Activated naive CD8-positive, alpha-beta T cell treated with anti-CD3 and anti-CD28 coated beads, Interleukin-2, amount 10 ng/mL, durations not matched to agents 7 days and 5 days (primary cell): ENCODE measurements at places on chromosomes 6 and 20. TPM values are rescaled to one million over a fixed set of nuclear protein-coding genes. Genes with fewer than 3 reads are reported as not detected.

Gene ADGRF1
- total RNA-seq: not detected

DNA sequence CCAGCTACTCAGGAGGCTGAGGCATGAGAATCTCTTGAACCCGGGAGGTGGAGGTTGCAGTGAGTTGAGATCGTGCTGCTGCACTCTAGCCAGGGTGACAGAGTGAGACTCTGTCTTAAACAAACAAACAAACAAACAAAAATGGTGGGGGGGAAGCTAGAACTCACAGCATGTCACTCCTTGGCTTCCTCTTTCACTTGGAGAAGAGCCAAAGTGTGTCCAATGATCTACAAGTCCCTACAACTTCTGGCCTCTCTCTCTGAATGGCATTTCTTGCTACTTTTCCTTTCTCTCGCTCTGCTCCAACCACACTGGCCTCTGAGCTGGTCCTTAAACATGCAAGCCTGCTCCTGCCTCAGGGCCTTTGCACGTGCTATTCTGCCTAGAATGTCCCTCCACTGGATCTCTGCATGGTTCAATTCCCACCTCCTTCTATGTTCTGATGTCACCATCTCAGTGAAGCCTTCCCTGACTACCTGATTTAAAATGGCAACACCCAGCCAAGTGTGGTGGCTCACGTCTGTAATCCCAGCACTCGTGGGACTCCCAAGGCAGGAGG is 8.1 kb downstream of the TLDC2 start:
- no peak for DNase-seq

- DNase-seq: no peak
Measured at GRCh38 chr6:91864911-91865310, 1278.0 kb upstream of the MAP3K7 start.

Gene SLC17A3
- 0.28 TPM for total RNA-seq

Gene SDCBP2
- 5.1 TPM for total RNA-seq

Gene WTAP
- total RNA-seq: 127 TPM

Gene PXDC1
- total RNA-seq: 0.33 TPM

GRCh38 chr6:104326173-104327001 is 533.3 kb downstream of the HACE1 start:
- no peak for DNase-seq

Gene BPI
- total RNA-seq: not detected

Gene HLA-DMA
- total RNA-seq: 32.1 TPM

- DNase-seq: no peak
Measured at GRCh38 chr6:152769159-152769558, 18.6 kb downstream of the VIP start.

Gene NT5DC1
- total RNA-seq: 36.3 TPM

DNA sequence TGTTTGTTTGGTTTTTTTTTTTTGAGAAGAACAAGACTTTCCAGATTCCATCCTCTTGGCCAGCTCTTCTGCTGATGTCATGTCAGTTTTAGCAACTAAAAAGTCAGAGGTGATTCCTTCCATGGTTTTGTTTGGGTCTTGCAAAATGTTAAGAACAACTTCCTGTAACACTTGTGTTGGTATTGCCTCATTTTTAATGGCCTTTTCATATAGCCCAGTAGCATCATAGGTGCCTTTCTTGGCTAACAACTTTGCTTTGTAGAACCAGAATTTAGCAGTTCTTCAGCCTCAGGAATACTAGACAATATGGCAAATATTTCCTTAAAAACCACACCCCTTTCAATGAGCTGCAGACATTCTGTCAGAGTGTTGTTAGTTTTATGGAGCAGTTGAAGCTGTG is 99.5 kb upstream of the SIRPG start:
- DNase-seq: no peak

DNA sequence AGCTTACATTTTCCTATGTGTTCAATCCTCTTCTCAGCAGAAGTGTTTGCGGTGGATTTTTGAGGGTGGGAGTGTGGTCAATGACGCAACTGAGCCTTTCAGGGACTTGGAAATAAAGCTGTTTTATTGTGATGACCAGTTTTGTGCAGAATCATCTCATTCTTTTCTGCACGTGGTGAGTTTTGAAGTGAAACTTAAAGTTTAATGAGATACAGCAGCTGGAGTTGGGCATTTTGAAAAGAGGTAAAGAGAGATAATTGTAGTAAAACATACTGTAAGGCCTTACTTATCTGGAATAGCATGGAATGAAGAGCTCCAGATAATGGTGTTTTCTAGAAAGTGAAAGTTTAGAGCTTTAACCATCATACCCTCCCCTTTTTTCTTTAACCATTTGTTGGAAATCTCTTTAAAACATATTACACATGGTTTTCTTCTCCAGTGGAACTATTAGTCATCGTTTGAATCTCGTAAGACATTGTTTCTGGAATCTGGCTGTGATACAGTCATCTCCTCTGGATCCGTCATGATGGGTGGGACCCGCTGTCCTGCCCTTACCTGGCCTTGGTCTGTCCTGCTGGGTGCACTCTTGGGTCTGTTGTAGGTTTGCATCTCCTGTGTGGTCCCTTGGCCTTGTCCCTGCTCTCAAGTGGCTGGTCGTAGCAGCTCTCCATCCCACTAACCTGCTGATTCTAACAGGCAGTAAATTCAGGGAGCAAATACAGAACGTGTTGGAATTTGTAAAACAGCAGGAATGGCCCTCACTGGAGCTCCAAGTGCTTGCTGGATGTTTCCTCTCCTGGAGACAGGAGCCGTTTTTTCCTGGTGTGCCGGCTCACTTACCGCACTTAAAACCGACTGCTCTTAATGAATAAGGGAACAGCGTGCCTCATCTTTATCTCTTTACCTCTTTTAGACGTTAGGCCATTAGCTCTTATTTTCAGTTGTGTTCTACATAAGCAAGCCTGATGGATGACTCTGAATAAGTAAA is 29.8 kb downstream of the UST start:
- DNase-seq: no peak

GRCh38 chr6:26030716-26031115 is 56.5 kb upstream of the HFE start:
- no peak for DNase-seq

Gene TMEM217
- 2.0 TPM for total RNA-seq

DNA sequence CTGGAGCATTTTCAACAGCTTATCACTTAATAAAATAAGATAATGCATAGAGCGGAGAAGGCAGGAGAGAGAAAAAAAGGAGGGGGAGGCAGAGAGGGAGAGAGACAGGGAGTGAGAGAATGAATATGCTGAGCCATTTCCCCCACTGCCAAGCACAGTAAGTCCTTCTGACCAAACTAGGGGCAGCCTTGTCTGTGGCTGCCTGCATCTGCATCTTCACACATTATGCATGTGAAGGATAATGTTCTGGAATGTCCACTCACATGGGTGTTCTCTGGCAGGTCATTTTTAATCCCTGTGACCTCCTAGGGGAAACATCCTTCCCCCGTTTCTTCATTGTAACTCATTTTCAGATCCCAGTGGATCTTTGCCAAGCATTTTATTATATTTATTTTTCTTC is 269.3 kb downstream of the FOXA2 start:
- DNase-seq: no peak

Gene SLC13A3
- total RNA-seq: 0.26 TPM

DNA sequence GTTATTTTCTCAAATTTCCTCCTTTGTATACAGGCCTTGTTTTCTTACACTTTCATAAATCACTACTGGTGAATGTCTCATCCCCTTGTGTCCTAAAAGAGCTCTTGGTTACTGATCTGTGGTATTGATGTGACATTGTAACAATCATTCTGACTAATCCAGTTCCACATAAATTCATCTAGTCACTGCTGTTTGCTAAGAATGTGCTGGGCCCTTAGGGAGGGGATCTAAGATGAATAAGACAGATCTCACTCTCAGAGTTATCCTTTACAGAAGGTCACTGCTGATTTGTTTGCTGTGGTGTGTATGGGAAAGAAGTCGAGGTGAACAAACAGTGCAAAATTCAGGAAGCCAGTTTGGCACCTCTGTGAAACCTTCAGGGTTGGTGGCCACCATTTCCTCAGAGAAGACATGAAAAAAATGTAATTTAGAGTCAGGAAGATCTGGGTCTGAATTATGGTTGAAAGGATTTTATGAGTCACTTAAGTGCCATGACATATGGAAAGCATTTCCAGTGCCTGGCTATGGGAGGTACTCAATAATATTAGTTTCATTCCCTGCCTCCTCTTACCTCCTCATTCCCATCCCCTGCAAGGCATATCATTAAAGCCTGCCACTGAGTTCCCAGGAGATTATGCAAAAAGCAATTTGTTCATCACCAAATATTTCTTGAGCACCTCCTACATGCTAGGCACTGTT is 121.8 kb downstream of the COL9A1 start:
- DNase-seq: no peak

Gene PLAGL1
- total RNA-seq: 10.9 TPM

- no peak for DNase-seq
Measured at GRCh38 chr20:59903621-59904020, 29.8 kb downstream of the SYCP2 start.

- no peak for DNase-seq
Measured at GRCh38 chr6:116586738-116587137, 15.4 kb downstream of the RWDD1 start.

Gene CRYBG1
- total RNA-seq: 37.3 TPM

Gene TMEM170B
- 1.4 TPM for total RNA-seq

Gene OPRM1
- total RNA-seq: not detected
